ENCODE measurements at places on chromosomes 1 and 21. TPM values are rescaled to one million over a fixed set of nuclear protein-coding genes. Genes with fewer than 3 reads are reported as not detected.

DNA sequence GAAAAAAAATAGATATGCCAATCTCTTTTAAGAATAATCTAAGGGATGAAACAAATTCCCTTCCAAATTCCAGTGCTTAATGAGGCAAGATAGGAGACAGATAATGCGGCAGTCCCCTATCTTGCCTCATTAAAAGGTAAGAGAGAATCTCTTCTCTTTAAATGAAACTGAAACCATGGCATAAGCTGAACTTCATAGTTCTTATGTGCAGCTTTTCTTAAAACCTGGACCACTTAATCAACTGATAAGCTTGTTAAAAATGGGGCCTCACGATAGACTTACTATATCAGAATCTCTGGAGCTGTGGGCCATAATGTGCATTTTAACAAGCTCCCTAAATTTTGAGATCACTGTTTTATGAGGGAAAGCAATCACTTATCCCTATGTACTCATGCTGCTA is 79.2 kb downstream of the NIBAN1 start:
- DNase-seq, result no peak

GRCh38 chr21:35280231-35280630 is 231.1 kb upstream of the RUNX1 start:
- no peak for DNase-seq

ADGRB2 gene
- polyA plus RNA-seq, result 10.6 TPM

- no peak for DNase-seq
Measured at GRCh38 chr1:185824106-185824505, 89.9 kb downstream of the HMCN1 start.

- DNase-seq, result no peak
Measured at GRCh38 chr1:89364954-89365550, 1.2 kb downstream of the GBP6 start.

CFHR4 gene
- not detected for polyA plus RNA-seq

DNA sequence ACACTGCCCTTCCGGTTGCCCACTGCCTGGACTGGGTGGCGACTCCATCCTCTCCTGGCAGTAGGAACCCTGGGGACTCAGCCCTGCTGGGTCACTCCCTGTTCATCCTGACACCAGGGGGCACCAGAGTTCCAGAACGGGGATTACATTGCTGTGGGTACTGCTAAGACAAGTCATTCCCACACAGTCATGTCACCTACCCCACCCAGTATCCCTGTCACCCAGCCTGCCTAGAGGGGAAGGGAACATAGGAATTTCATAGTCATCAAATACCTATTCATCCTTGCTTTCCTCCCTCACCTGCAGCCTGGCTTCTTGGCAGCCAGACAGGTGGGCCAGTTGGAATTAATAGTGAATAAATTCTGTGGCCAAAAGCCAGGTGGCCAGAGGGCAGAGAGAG is 9.8 kb upstream of the SFN start:
- peak; percentile 63 for DNase-seq

DNA sequence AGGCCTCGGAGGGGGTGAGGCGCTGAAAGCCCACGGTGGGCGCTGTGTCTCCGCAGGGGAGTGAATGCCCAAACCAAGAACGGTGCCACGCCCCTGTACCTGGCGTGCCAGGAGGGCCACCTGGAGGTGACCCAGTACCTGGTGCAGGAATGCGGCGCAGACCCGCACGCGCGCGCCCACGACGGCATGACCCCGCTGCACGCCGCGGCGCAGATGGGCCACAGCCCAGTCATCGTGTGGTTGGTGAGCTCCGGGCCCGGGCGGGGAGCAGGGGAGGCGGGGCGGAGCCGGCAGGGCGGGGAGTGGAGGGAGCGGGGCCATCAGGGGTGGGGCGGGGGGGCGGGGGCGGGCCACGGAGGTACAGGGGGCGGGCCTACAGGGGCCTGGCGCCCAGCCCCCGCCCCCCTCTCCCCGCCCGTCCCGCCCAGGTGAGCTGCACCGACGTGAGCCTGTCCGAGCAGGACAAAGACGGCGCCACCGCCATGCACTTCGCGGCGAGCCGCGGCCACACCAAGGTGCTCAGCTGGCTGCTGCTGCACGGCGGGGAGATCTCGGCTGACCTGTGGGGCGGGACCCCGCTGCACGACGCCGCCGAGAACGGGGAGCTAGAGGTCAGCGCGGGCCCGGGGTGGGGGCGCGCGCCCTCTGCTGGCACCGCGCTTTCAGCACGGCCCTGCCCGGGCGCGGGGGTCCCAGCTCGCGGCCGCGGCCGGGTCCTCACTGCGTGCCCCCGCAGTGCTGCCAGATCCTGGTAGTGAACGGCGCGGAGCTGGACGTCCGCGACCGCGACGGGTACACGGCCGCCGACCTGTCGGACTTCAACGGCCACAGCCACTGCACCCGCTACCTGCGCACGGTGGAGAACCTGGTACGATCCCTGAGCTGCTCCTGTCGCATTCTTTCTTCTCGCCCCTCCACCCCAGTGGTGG is 15.9 kb downstream of the ESPN start:
- DNase-seq, result no peak

DNA sequence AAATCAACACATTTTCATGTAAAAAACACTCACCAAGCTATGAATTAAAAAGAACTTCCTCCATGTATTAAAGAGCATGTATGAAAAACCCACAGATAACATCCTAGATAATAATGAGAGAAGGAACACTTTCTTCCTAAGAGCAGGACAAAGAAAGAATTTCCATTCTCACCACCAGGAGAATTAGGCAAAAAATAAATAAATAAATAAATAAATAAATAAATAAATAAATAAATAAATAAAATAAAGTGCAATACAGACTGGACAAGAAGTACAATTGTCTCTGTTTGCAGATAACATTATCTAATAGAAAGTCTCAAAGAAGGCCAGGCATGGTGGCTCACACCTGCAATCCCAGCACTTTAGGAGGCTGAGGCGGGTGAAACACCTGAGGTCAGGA is 218.2 kb downstream of the BRINP3 start:
- DNase-seq, result no peak

RGS1 gene
- 2.1 TPM for polyA plus RNA-seq

LMX1A gene
- not detected for polyA plus RNA-seq

GRCh38 chr21:44425307-44425894 is 29.9 kb upstream of the LRRC3 start:
- DNase-seq, result no peak

TTLL7 gene
- polyA plus RNA-seq, result 5.4 TPM

DNA sequence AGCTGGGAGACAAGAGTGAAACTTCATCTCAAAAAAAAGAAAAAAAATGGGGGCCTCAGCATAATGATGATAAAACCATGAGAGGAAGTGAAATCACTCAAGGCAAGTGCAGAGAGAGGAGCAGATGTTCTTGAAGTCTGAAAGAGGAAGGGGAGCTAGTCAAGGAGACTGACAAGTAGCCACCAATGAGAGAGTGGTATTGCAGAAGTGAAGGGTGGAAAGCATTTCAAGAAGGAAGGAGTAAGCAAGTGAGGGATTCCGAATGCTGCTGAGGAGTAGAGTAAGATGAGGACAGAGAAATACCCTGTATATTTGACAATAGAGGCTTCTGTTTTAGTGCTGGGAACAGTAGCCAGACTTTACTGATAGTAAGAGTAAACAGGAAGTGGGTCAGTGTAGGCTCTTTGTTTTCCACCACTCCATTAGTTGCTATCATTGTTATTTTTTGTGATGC is 2.9 kb downstream of the TATDN3 start:
- no peak for DNase-seq

DNA sequence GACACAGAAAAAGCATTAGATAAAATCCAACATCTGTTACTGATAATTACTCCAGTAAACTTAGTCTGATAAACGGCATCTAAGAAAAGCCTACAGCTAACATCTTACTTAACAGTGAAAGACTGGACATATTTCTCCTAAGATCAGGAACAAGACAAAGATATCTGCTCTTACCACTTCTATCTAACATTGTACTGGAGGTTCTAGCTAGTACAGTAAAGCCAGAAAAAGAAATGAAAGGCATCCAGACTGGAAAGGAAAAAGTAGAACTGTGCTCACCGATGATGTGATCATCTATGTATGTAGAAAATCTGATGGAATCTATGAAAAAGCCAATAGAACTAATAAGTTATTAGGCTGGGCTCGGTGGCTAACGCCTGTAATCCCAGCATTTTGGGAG is 21.7 kb downstream of the NEXN start:
- DNase-seq, result no peak

TBX15 gene
- polyA plus RNA-seq, result 0.31 TPM

- no peak for DNase-seq
Measured at GRCh38 chr1:202956969-202957368, 1.1 kb downstream of the ADIPOR1 start.

GRCh38 chr1:234776876-234777855 is 167.2 kb upstream of the IRF2BP2 start:
- DNase-seq, result no peak
